KG1 (cell line): ENCODE measurements at places on chromosomes 1 and 21.

DNA sequence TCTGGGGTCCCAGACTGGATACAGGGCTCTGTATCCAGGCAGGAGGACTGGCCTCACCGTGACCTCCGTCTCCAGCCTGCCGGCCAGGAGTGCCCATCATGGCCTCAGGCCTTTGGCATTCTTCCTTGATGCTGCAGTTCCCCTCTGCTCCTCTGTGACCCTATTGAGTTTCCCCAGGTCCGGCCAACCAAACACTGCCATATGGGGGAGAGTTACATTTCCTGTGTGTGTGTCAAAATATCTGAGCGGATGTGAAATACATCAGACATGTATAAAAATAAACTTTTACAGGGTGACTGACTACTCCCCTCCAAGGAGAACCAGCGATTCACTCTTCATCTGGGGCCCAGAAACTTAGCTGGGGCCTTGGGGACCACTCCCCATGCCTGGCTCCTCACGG is 10.2 kb upstream of the UBL4B start:
- no peak for DNase-seq

DNA sequence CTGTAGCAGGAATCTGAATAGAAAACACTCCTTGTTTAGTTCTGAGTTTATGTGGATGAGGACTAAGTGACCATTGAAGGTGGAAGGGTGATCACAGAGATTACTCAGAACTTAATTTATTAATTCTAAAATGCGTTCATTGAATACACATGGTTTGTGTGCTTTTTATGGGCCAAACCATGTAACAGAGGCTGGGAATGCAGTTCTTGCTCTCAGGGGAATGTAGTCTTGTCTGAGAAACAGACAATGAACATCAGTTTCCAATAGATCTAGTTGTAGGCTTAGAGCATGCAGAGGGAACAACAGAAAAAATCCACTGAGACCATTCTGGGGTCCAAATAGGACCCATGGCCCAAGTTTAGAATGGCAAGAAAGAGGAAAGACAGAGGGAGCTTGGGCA is 46.1 kb downstream of the ITSN1 start:
- DNase-seq = no peak

DNA sequence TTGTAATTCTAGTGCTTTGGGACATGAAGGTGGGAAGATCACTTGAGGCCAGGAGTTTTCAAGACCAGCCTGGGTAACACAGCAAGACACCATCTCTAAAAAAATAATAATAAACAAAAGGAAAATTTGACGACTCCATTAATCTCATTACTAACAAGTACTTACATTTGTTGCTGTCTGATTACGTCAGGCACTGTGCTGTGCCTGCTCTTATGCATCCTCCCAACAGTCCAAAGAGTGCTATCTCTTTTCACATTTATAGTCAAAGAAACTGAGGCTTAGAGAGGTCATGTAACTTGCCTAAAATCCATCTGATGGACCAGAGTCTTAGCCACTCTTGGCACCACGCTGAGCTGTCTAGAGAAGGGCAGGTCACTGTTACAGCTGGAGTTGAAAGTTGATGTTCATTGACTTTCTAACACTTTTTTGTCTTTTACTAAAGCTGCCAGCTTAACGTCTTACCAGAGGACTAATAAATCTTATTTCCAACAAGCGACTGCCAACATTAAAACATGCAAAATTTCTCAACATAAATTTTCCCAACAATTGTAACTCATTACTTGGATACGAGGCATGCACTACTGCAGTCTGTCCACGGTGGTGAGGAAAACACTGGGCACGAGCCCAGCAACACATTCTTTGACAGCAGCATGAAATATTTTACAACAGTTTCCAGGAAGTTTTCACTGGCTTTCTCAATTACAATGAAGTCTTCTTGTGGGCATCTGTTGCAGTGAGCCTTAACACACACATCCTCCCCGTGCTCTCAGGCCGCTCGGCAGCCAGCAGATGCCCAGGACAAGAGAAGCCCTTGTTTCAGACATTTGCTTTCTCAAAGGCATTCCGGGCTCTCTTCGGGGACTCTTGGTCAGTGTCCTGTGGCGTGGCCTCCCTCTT is 262.9 kb upstream of the PROX1 start:
- DNase-seq = no peak

- no peak for DNase-seq
These were observed 69.0 kb upstream of the NFIA start for GRCh38 chr1:61013189-61013945.

GRCh38 chr1:70331962-70332361 is 22.6 kb downstream of the ANKRD13C start:
- DNase-seq = no peak

DNA sequence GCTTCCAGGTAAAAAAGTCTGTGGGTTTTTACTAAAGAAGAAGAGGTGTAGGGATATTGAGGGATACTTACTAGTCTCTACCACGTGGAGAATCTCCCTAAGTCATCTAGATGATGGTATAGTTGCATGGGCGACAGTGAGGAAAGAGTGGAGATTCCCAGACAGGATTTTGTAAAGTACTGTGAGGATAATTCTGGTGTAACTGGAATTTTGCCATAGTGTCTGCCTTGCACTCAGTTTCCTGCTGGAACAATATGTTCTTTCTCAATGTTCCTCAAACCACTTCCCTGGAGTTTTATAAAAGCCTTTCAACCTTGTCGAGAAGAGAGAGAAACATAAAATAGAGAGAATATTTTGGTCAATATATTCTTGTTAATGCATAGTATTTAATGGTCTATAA is 95.1 kb upstream of the WLS start:
- no peak for DNase-seq

DNA sequence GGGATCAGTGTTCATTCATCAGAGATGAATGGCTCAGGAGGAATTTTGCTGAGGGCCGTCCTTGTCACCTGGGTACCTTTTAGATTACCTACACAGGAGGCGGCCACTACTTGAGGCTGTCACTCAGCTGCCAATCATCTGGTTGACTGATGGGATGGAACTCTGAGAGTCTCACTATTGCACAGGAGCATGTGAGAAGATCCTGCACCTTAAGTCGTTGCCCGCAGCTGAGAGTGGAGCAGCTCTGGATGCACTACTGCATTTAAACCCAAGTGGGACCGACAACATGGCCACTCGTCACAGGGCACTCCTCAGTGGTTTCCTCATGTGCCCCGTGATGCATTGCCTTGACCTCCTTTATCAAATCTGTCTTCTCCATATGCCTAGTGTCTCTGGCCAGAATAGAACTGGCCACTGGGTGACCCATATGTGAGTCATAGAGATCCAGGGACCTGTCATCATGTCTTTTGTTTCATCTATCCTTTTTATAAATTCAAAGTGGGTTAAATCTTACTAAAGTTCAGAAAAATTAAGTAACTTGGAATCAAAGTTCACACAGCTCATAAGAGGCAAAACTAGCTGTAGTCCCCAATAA is 165.5 kb downstream of the ZSCAN20 start:
- DNase-seq = no peak

GRCh38 chr1:203589171-203589570 is 37.5 kb upstream of the ATP2B4 start:
- no peak for DNase-seq

DNA sequence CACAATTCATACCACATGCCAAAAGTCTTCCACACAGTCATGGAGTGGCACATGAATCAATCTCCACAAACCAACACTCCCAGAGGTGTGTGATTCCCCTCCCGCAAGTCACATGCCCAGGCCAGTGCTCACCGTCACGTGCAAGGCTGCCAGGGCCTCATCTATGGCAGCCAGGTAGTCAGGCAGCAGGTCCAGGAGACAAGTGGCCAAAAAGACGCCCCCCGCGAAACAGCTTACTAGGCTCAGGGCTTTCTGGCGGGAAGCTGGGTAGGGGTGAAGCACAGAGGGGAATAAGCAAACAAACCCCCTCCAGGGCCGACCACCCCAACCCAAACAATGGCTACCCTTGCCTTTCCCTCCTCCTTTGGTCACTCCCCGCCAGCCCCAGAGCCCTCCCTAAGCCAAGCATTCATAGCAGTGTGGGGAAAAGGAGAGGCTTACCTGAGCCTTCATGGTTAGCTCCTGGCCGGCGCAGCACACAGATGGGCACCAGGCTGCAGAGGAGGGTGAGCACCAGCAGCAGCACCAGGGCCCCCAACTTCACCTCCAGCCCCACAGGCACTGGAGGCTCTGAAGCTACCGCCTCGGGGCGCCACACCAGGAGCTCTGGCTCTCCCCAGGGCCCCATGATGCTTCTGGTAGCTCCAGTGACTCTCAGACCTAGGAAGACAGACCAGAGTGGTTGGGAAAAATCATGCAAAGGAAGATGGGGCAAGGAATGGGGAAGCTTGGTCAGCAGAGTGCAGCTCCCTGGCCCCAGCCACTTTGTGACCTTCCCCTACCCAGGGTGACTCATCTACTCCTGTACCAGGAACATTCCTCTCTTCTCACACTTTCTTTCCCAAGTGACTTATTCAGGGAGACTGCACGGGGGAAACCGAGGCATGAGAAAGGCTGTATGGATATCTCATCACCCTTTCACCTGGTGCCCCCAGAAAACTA is 978 bp downstream of the SLC39A1 start:
- DNase-seq = no peak

- DNase-seq = no peak
These were observed 2.9 kb downstream of the KCNJ15 start for GRCh38 chr21:38259665-38260064.

GRCh38 chr1:170586321-170587252 is 54.6 kb downstream of the GORAB start:
- DNase-seq = no peak

- DNase-seq = no peak
These were observed 182.3 kb downstream of the KCTD3 start for GRCh38 chr1:215749414-215749813.

GRCh38 chr1:88701275-88701674 is 17.2 kb downstream of the PKN2 start:
- no peak for DNase-seq

DNA sequence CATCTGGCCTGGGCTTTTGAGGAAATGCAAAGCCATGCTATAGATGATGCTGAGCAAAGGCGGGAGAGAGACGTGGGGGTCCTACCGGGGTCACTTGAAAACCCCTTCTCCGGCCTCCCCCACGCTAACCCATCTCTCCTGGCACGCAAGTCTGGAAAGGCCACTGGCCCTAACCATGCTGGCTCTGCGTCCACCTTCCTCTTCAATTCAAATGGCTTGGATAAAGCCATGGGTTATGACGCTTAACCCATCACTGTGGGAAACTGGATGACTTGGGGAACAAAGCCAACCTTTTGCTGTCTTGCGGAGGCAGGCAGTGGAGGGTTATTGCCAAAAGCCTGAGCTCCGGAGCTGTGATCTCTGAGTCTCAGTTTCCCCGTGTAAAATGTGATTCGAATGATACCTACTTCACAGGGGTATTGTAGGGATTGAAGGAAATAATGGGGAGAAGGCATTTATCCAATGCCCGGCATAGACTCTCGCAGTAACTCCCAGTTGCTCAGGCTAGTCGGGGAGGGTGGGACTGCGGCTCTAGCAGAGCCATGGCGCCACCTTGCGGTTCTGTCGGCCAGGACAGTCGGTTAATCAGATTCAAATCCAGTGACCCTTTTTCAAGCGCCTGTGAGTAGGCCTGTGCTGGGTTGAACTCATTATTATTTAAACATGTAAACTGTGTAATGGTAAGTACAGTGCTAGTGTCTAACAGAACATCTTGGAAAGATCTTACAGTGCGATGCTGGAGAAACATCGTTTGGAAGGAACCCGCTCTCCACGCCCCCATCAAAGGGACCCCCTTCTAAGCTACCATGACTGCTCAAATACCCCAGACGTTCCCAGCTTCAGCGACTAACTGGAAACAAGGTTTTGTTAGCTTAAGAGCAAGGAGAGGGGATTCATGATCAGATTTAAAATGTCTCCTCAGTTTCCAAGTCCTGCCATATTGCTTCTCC is 20.3 kb downstream of the NEK2 start:
- DNase-seq = peak; percentile 42
